Tibial artery (tissue), 4 donors: ENCODE measurements at places on chromosomes 13 and 19.

DNA sequence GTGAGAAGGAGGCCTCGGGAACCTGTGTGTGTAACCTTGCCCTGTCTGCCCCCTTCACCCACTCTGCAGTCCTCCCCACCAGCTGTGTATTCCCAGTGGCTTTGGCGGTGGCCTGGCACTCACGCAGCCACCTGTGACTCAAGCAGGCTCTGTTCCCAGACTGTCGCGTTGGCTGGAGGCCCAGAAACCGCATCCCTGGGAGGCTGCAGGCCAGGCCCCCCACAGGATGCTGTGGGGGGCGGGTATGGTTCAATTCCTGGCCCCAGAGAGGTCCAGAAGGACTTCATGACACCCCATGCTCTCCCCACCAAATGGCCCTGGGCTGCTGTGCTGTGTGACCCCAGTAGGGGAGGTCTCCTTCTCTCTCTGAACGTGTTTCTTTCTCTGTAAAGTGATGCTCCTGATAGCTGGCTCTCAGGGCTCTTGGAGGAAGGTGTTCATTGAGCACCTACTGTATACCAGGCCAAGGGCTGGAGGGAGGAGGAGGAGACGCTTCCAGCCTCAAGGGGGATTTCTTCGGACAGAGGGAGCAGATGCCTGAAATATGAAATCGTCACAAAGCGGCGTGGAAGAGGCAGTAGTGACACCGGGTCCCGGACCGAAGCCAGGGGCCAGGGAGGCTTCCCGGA, 1.9 kb upstream of the LINGO3 start:
- peaks cover 9% of the 10 kb centered on the region for H3K4me1 ChIP-seq
- no peak overlapping the region for H3K27ac ChIP-seq
- H3K4me3 ChIP-seq = no peak overlapping the region
- no peaks in the 10 kb centered on the region for H3K27me3 ChIP-seq
- DNase-seq = no peak

GRCh38 chr13:44011036-44011435, 131.3 kb downstream of the LACC1 start:
- no peak overlapping the region for H3K4me3 ChIP-seq
- H3K27me3 ChIP-seq = no peaks in the 10 kb centered on the region
- no peak overlapping the region for H3K27ac ChIP-seq
- H3K36me3 ChIP-seq = no peaks in the 10 kb centered on the region

DNA sequence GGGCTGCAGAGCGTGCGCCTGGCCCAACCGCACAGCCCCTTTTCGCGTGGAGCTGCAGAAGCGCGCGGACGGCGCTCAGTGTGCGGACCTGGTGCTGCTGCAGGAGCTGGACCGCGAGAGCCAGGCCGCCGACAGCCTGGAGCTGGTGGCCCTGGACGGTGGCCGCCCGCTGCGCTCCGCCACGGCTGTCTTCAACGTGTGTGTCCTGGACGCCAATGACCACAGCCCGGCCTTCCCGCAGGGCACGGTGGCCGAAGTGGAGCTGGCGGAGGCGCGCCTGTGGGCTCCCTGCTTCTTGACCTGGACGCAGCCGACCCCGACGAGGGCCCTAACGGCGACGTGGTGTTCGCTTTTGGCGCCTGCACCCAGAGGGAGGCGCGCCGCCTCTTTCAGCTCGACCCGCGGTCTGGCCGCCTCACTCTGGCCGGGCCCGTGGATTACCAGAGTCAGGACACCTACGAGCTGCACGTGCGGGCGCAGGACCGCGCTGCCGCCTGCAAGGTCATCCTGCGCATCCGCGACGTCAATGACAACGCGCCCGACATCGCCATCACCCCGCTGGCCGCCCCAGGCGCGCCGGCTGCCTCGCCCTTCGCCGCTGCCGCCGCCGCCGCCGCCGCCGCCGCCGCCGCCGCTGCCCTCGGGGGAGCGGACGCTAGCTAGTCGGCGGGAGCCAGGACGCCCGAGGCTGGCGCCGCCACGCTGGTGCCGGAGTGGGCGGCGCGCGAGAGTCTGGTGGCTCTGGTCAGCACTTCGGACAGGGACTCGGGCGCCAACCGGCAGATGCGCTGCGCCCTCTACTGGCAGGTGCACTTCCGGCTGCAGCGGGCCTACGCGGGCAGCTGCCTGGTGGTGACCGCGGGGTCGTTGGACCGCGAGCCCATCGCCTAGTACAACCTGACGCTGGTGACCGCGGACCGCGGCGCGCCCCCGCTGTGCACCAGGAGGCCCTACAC, 172.2 kb downstream of the OLFM4 start:
- peaks cover 36% of the 10 kb centered on the region for H3K27me3 ChIP-seq
- no peaks in the 10 kb centered on the region for H3K36me3 ChIP-seq
- no peak overlapping the region for H3K27ac ChIP-seq
- H3K4me3 ChIP-seq = no peak overlapping the region

DNA sequence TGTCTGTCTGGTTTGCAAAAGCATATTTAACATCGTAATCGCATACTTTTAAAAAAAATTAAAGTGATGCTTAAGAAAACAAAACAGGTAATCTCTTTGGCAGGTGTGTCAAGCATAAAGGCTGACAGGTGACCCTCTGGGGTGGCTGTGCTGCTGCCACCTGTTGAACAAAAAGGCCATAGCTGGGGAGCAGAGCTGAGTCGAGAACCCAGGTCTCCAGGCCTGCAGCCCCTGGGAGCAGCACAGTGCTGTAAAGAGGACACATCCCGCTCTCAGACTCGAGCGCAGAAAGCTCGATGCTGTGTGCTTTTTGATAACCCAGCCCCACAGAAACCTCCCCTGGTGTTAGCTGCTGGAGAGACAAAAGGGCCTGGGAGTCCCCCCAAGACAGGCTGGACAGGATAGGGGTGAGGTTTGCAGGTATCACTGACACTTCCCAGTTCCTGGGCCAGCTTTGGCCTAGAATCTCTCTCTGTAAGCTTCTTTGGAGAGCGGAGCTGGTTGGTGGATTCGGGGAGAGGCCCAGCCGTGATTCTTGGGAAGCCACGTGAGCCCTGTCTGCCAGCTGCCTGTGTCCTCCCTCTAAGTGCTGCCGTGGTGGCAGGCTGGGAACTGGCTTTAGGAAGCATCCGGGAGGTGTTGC, 66.9 kb downstream of the C13orf42 start:
- no peaks in the 10 kb centered on the region for H3K36me3 ChIP-seq
- DNase-seq = no peak
- no peak overlapping the region for H3K27ac ChIP-seq

- peak overlapping the region; percentile 91 for H3K4me3 ChIP-seq
- DNase-seq = peak; percentile 84
- H3K27ac ChIP-seq = peak overlapping the region; percentile 89
- H3K4me1 ChIP-seq = peaks cover 39% of the 10 kb centered on the region
Measured at GRCh38 chr19:45508861-45509691, 1.8 kb downstream of the VASP start.

DNA sequence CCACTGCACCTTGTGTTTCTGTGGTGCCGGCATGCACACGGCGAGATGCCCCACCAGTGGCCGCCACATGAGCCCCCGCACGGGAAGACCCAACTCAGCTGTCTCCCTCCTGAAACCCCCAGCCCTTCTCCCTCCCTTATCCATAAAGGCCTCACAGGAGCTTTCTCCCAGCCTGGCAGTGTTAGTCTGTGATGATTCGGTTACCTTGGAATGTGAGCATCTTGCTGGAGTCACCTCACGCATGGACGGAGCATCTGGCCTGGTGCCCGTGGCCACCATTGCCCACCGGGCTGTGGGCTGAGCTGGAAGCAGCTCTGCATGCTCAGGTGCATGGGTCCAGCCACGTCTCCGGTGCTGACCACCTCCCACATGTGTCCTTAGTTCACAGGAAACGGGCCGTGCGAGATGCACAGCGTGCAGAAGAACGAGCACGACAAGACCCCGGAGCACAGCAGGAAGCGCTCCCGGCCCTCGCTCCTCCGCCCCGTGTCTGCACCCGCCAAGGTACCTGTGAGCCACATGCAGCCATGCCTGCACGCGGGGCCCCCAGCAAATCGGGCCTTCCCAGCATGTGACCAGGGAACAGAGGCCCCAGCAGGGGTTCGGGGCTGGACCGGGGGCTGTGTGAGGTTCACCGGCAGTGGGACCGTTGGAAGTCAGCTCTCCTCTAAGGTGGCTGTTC, 22.0 kb downstream of the SIN3B start:
- peaks cover 100% of the 10 kb centered on the region for H3K36me3 ChIP-seq
- no peak for DNase-seq
- no peak overlapping the region for H3K4me3 ChIP-seq
- no peaks in the 10 kb centered on the region for H3K4me1 ChIP-seq

DNA sequence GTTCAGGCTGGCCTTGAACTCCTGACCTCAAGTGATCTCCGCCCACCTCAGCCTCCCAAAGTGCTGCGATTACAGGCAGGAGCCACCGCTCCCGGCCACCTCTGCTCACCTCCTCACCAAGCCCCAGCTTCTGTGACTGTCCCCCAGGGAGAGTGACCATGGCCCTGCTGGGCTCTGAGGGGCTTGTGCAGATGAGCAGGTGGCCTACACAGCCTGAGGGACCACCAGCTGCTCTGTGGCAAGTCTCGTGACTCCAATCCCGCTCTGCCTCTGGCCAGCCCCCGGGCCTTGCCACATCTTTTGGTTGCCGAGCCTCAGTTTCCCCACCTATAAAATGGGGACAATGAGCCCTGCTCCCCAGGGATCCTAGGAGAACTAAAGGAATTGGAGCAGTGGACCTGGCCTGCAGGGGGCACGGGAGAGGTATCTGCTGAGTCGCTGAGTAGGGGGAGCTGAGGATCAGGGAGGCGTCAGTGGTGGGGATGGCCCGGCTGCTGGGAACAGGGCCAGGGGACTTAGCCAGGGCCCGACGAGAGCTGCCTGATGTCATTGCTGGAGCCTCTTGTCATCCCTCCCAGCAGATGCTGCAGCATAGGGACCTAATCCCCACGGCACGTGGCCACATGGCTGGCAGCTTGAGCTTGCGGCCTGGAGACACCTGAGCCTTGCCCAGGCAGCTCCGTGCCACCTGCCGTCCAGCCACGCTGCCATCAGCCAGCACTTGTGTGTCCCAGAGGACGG, 74.7 kb downstream of the GADD45B start:
- peaks cover 45% of the 10 kb centered on the region for H3K4me1 ChIP-seq
- DNase-seq = no peak
- peak overlapping the region; percentile 9 for H3K27ac ChIP-seq

DNA sequence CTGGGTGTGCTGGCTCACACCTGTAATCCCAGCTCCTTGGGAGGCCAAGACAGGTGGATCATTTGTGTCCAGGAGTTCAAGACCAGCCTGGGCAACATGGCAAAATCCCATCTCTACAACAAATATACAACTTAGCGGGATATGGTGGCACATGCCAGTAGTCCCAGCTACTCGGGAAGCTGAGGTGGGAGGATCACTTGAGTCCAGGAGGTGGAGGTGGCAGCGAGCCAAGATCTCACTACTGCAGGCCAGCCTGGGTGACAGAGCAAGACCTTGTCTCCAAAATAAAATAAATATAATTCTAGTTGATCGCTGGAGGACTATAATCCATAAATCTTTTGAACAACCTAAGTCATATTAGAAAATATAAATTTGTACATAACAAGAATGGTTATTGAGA, 1061.5 kb upstream of the PCDH9 start:
- H3K27me3 ChIP-seq = no peaks in the 10 kb centered on the region
- no peak overlapping the region for H3K4me3 ChIP-seq
- no peak for DNase-seq
- H3K36me3 ChIP-seq = no peaks in the 10 kb centered on the region

DNA sequence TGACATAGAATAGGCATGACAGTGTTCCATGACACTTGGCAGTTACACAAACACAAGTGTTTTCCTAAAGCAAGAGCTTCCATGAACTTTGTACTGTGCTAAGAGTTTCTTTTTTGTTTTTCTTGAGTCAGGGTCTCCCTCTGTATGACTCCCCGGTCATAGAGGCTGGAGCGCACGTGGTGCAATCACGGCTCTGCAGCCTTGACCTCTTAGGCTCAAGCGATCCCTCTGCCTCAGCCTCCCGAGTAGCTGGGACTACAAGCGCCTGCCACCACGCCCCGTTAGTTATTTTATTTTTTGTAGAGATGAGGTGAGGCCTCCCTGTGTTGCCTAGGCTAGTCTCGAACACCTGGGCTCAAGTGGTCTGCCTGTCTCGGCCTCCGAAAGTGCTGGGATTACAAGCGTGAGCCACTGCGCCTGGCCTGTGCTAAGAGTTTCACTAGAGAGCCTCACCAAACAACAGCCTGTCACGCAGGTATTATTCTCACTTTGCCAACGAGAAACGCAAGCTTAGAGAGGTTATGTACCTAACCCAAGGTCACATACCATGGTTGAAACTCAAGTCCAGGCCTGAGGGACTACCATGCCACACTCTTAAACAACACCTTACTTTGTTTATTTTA, 355.9 kb downstream of the KLF12 start:
- H3K27me3 ChIP-seq = no peaks in the 10 kb centered on the region
- no peak overlapping the region for H3K4me3 ChIP-seq
- no peak for DNase-seq
- no peaks in the 10 kb centered on the region for H3K36me3 ChIP-seq
- H3K4me1 ChIP-seq = no peaks in the 10 kb centered on the region

GRCh38 chr19:13094106-13094504, 8.6 kb downstream of the LYL1 start:
- peaks cover 36% of the 10 kb centered on the region for H3K36me3 ChIP-seq
- no peak for DNase-seq
- H3K4me3 ChIP-seq = no peak overlapping the region
- H3K27me3 ChIP-seq = no peaks in the 10 kb centered on the region
- peaks cover 62% of the 10 kb centered on the region for H3K4me1 ChIP-seq

DNA sequence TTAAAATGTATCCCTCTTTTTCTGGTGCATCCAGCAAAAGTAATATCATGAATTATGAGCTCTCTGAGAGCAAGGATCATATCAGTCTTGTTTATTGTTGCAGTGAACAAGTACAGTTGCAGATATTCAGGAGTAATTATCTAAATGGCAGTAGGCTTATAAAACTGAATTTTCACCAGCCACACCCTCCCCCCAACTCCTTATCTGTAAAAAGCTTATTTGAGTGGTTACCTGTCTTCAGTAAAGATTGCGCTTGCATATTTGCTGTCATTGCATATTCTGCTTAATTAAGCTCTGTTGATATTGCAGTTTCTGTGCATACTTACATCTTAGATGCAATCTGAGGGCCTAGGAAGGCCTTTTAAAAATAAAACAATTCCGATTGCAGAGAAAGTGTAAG, 87.3 kb downstream of the DNAJC15 start:
- H3K27ac ChIP-seq = no peak overlapping the region
- no peaks in the 10 kb centered on the region for H3K4me1 ChIP-seq
- DNase-seq = no peak
